Mesenchymal stem cell (in vitro differentiated cells and primary cell): ENCODE measurements at places on chromosomes 1 and 21.

GRCh38 chr1:228154021-228154669 lies 4.4 kb downstream of the GJC2 start:
- H3K36me3 ChIP-seq: no peaks in the 10 kb centered on the region
- no peak for DNase-seq
- H3K4me1 ChIP-seq: peaks cover 27% of the 10 kb centered on the region
- H3K4me3 ChIP-seq: no peak overlapping the region
- H3K27ac ChIP-seq: no peak overlapping the region
- H3K27me3 ChIP-seq: no peaks in the 10 kb centered on the region

- H3K4me3 ChIP-seq: no peak overlapping the region
- no peaks in the 10 kb centered on the region for H3K36me3 ChIP-seq
- H3K27me3 ChIP-seq: no peaks in the 10 kb centered on the region
- no peak overlapping the region for H3K27ac ChIP-seq
Measured at GRCh38 chr1:55684131-55684650, 469.0 kb upstream of the USP24 start.

GRCh38 chr21:35547946-35548774 lies 499.1 kb upstream of the RUNX1 start:
- peaks cover 5% of the 10 kb centered on the region for H3K27me3 ChIP-seq
- no peaks in the 10 kb centered on the region for H3K36me3 ChIP-seq
- no peaks in the 10 kb centered on the region for H3K4me1 ChIP-seq
- DNase-seq: no peak

- peak; percentile 89 for DNase-seq
- no peak overlapping the region for H3K4me3 ChIP-seq
- H3K4me1 ChIP-seq: peaks cover 57% of the 10 kb centered on the region
- no peaks in the 10 kb centered on the region for H3K27me3 ChIP-seq
- H3K36me3 ChIP-seq: peaks cover 50% of the 10 kb centered on the region
Measured at GRCh38 chr21:44958471-44959191, 18.8 kb downstream of the SLX9 start.

- H3K27me3 ChIP-seq: no peaks in the 10 kb centered on the region
- H3K4me1 ChIP-seq: peaks cover 2% of the 10 kb centered on the region
- no peak overlapping the region for H3K4me3 ChIP-seq
- DNase-seq: no peak
Measured at GRCh38 chr21:36845070-36845469, 121.4 kb downstream of the HLCS start.

GRCh38 chr1:203284411-203285123 lies 20.8 kb upstream of the BTG2 start:
- H3K4me1 ChIP-seq: peaks cover 12% of the 10 kb centered on the region
- H3K27ac ChIP-seq: no peak overlapping the region
- no peak overlapping the region for H3K4me3 ChIP-seq

GRCh38 chr1:167957710-167958109 lies 20.8 kb upstream of the MPC2 start:
- no peak overlapping the region for H3K27ac ChIP-seq
- no peak overlapping the region for H3K4me3 ChIP-seq
- H3K27me3 ChIP-seq: no peaks in the 10 kb centered on the region

DNA sequence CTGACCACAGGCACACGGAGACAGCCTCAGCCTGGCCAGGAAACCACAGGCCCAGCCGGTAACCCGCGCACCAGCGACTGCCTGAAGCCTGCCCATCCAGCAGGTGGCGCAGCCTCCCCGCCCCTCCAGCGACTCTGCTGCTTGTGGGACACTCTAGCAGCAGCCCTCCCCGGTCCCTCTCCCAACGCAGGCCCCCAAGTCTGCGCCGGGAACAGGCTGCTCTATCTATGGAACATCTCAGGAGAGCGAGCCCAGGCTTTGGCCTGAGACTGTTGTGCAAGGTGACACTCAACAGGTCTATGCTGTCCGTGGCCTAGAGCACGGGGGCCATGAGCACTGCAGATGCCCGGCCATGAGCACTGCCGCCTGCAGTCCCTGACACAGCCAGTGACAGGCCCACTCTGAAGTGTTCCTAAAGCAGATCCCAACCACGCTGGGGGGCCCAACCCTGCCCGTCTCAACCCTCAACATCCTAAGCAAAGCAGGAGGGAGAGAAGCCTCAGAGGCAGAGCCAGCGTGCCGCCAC lies 28.4 kb downstream of the WDR4 start:
- H3K27ac ChIP-seq: no peak overlapping the region
- no peak overlapping the region for H3K4me3 ChIP-seq
- no peaks in the 10 kb centered on the region for H3K27me3 ChIP-seq
- peaks cover 2% of the 10 kb centered on the region for H3K4me1 ChIP-seq

- DNase-seq: no peak
- H3K27ac ChIP-seq: no peak overlapping the region
- H3K4me1 ChIP-seq: peaks cover 15% of the 10 kb centered on the region
- H3K27me3 ChIP-seq: peaks cover 8% of the 10 kb centered on the region
Measured at GRCh38 chr1:30521261-30521865, 202.0 kb downstream of the MATN1 start.

- no peaks in the 10 kb centered on the region for H3K36me3 ChIP-seq
- H3K4me3 ChIP-seq: no peak overlapping the region
- peaks cover 91% of the 10 kb centered on the region for H3K27me3 ChIP-seq
- DNase-seq: no peak
Measured at GRCh38 chr1:1173061-1173792, 453 bp upstream of the TTLL10 start.

- no peak overlapping the region for H3K4me3 ChIP-seq
- H3K4me1 ChIP-seq: peaks cover 4% of the 10 kb centered on the region
- peaks cover 14% of the 10 kb centered on the region for H3K27me3 ChIP-seq
Measured at GRCh38 chr1:56844545-56845136, 10.0 kb upstream of the C8A start.
